ENCODE measurements at places on chromosomes 5 and 9. TPM values are rescaled to one million over a fixed set of nuclear protein-coding genes. Genes with fewer than 3 reads are reported as not detected.

Gene ADAMTSL2
- total RNA-seq: 1.0 TPM

Gene EGFL7
- total RNA-seq: not detected

Gene PIP5KL1
- total RNA-seq: not detected

Gene PCDHGB2
- 0.77 TPM for total RNA-seq

Gene SMIM33
- not detected for total RNA-seq

Gene PDLIM4
- 1.1 TPM for total RNA-seq

Gene FREM1
- total RNA-seq: 33.6 TPM

Gene FOXI1
- not detected for total RNA-seq

Gene SHOC1
- not detected for total RNA-seq

Gene IFNB1
- total RNA-seq: not detected

Gene TAF1L
- not detected for total RNA-seq

Gene LRRC19
- not detected for total RNA-seq

Gene FCN1
- total RNA-seq: not detected

Gene SH3RF2
- total RNA-seq: 3.1 TPM

Gene F2RL1
- total RNA-seq: 6.3 TPM

Gene C5orf52
- total RNA-seq: not detected

Data from HepG2 (cell line).